ENCODE measurements at places on chromosomes 6 and 20.
A peak's percentile ranks its signal among the peaks of the same experiment; 100 is the strongest.

- no peak for DNase-seq
Observed at GRCh38 chr6:11412011-11412424, 125.5 kb upstream of the TMEM170B start.

GRCh38 chr20:48214601-48215000 is 429.3 kb upstream of the SULF2 start:
- no peak for DNase-seq

DNA sequence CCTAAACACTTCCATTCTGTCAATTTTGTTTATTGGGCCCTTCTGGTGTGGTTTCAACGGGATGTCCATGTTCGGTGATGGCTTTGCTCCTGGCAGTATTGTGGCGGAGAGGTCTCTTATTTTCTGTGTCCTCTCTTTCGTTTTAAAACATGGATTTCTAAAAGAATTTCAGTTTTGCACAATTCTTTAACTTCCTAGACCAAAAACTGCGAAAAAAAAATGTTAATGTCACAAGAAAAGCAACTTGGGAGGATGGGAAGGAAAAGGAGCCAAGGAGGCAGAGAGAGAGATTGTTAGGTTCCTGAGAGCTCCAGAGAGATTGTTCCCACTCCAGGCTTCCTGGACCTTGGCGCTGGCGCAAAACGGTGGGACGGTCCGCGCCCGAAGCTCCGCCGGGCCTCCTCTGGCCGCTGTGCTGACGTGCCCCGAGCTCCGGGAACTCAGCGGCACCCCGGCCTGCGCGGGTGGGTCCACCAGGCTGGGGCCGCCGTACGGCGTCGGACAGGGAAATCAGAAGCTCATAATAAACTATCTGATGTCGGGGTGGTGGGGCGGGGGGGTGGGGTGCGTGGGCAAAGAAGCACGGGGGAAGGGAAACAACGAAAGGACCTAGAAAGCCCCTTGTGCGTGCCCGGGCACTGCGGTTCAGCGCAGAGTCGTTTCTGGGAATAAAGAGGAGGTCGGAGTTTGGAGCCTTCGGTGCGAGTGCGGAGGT is 951 bp upstream of the OLIG3 start:
- DNase-seq, result no peak

DNA sequence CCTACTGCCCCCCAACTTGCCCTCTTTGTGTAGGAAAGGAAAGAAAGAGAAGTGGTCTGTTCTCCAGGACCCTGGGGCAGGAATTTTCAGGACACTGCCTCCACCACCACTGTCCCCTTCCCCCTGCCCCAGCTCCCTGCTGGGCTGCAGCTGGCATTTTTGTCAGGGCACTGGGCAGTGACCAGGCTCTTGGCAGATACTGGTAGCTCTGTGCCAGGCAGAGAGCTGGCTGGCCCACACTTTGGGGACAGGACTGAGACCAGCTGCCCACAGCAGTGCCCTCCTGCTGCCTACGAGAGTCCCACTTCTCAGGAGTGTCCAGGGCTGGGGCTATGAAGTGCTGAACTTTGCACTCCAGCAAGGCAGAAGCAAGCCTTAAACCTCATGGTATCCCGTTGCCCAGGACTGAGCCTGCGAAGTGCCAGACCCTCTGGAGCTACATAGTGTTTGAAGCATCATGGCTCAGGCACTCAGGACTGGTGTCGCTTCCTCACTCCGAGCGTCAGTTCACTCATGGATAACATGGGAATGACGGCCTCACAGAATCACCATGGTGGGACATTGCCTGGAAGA is 19.3 kb downstream of the SLC13A3 start:
- DNase-seq, result no peak

GRCh38 chr6:47248446-47248845 is 61.3 kb downstream of the TNFRSF21 start:
- no peak for DNase-seq

DNA sequence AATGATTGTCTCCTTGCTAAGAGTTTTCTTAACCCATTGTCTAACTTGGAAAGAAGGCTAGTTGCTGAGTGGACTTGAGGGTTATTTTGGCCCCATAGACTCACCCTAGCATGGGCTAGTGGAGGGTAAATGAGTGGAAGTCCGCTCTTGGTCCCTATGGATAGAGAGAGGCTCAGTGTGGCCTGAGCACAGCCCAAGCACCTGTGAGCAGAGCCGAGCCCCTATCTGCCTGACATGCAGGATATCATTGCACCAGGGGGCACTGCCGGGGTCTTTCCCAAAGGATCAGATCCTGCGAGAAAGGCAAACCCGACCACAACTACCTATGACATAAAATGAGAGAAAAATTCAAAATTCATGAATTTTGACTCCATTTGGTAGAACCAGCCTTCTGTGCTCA is 70.6 kb upstream of the GGTLC1 start:
- DNase-seq, result no peak

- DNase-seq, result no peak
Observed at GRCh38 chr6:88538130-88538706, 372.1 kb upstream of the CNR1 start.

DNA sequence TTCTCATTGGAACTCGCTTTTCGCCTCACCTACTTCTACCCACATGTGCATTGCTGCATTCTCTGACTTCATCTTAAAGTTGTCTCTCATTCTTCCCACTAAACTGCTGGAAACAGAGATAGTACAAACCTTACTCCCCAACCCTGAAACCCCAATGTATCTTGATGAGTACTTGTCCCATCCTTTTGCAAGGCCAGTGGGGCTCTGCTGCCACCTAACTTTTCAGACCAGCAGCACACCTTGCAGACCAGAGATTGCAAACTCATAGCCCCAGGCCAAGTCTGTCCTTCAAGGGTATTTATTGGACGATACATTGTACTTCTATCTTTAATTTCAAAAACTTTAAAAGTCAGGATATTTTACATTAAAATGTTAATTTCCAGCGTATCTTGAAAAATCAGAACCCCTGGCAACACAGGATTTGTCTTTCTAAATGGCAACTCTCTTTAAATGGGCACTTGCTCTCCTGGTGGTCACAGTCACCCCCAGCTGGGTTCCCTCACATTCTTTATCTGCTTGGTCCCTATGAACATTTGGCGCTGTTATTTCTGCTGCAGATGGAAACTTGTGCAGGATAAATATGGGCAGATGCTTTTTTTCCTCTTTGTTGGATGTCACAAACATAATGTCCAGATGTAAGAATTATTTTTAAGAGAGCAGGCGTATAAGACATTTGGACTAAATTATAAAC is 83.9 kb downstream of the SOD2 start:
- no peak for DNase-seq

DNA sequence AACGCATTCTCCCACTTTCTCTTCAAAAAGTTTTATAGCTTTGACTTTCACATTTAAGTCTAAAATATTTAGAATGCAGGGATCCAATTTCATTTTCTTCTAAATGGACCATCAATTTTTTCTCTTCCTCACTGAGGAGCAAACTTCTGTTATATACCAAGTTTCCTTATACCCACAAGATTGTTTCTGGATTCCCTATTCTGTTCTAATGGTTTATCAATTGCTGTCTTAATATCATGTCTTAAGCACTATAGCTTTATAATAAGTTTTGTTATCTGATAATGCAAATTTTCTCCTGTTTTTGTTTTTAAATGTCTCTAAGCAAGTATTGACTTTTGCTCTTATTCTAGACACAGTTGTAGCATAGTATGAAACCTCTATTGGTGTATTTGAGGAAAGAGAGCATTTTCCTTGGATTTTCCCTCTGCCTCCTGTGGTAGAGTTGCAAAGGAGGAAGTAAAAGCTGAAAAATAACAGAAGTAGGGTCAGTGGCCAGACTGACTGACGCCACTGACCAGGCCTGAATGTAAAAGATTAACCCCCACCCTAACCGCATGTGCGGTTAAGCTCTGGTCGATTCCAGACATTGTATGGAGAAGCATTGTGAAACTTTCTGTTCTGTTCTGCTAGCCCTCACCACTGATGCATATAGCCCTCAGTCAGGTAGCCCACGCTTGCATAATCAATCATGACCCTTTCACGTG is 40.3 kb downstream of the GPX5 start:
- no peak for DNase-seq

GRCh38 chr6:141463237-141463977 is 669.3 kb upstream of the GJE1 start:
- DNase-seq, result no peak

GRCh38 chr6:137715589-137716045 is 151.4 kb upstream of the TNFAIP3 start:
- peak; percentile 52 for DNase-seq

DNA sequence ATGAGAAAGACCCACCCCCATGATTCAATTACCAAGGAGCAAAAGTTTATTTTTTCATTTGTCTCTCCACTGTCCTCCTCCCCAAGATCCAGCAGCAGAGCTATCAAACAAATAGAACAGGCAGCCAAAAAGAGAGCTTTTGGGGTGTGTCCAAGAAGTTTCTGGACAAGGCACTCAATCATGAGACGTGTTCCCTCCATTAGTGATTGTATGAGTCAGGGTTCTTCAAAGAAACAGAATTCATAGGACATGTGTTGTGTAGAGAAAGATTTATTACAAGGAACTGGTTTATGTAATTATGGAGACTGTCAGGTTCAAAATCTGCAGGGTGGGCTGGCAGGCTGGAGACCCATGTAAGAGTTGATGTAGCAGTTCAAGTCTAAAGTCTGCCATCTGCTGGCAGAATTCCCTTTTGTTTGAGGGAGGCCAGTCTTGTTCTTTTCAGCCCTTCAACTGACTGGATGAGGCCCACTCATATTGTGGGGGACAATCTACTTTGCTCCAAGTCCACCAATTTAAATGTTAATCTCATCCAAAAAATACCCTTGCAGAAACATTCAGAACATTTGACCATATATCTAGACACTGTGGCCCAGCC is 248.1 kb upstream of the OPRM1 start:
- no peak for DNase-seq

- no peak for DNase-seq
Observed at GRCh38 chr6:20877008-20877937, 343.0 kb downstream of the CDKAL1 start.

GRCh38 chr6:150093397-150093796 is 24.5 kb upstream of the ULBP3 start:
- no peak for DNase-seq

DNA sequence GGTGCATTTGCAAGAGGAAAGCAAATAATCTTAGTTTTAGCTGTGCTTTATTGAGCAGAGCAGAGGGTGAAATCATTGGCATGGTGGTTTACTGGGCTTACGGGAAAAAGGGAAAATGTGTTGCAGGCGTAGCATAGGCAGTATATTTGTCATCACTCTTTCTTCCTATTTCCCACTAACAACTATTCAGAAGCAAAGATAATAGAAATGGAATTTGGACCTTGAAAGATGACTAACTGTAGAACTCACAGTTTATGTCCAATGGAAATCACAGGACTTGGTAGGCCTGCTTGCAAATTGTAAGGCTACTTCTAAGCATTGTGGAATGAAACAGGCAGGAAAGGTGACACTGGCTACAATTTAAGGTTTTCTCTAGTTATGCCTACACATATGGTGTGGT is 611.9 kb upstream of the MAN1A1 start:
- DNase-seq, result no peak

- DNase-seq, result no peak
Observed at GRCh38 chr6:112920994-112921393, 573.9 kb downstream of the RFPL4B start.

Measured in T-helper 22 cell (primary cell).